ENCODE measurements at places on chromosomes 5 and 9. TPM values are rescaled to one million over a fixed set of nuclear protein-coding genes. Genes with fewer than 3 reads are reported as not detected.

SLC27A6 gene
- 28.4 TPM for total RNA-seq

HACD4 gene
- 3.0 TPM for total RNA-seq

DNA sequence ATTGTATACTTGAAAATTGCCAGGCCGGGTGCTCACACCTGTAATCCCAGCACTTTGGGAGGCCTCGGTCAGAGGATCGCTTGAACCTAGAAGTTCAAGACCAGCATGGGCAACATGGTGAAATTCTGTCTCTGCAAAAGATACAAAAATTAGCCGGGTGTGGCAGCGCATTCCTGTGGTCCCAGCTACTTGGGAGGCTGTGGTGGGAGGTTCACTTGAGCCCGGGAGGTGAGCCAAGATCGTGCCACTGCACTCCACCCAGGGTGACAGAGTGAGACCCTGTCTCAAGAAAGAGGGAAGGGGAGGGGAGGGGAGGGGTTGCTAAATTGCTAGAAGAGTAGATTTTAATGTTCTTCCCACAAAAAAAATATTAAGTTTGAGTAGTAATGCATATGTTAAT lies 53.2 kb downstream of the FNBP1 start:
- no peak for DNase-seq

DNA sequence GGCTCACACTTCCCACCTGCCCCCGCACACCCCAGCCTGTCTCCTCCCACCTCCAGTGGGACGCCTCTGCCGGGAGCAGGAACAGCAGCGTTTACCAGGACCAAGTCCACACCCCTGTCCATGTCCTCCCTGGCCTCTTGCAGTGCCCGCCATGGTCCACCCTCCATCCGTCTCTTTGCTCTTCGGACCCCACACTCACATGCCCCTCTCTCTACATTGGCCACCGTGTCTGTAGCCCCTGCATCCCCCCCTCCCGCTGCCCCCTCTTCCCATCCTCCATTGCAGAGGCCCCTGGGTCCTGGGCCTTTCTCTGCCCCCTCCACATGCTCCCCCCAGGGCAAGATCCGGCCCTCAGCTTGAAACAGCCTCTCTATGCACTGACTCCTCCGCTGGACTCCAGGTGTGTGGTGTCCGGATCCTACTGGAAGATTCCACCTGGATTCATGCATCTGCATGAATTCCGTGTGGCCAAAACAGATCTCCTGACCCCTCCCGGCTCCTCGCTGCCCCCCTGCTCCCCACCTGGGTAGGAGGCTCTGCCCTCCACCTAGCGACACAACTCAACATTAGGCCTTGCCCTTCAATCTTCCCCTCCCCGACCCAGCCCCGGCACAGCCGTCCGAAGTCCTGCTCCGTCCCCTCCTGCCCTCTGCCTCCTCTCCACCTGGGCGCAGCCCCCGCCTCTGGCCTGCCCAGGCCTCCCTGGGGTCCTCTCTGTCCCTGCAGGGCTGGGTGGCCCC lies 168.5 kb downstream of the OLFM1 start:
- DNase-seq, result no peak

CSNK1A1 gene
- total RNA-seq, result 248 TPM

DNA sequence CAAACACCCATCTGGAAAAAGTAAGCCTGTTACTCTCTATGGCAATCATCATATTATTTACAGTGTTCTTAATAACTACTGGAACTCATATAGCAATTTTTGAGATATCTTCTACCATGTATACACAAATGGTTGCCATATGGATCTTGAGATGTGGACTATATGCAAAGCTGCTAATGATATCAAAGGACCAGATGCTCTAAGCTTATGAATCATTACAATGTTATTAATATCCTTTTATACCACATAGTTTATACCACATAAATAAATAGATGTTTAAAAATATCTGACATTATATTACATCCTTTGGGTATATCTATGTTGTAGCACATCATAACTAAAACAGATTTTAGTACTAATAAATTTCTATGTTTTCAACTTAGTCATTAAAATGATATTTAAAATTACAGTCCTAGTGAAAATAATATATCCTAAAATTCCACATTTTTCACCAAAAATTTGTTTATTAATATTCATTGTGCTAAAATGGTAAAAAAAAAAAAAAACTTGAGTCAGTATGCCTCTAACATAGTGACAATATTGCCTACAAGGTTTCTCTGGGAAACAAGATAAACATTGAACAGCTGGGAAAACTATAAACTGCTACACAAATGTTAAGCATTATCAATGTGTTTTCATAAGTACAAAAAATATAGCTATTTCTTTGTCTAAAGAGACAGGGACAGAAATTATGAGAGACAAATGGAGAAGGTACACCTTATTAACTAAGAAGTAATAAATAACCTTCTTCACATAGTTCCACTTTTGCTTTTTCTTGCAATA lies 85.5 kb downstream of the DTWD2 start:
- no peak for DNase-seq

DNA sequence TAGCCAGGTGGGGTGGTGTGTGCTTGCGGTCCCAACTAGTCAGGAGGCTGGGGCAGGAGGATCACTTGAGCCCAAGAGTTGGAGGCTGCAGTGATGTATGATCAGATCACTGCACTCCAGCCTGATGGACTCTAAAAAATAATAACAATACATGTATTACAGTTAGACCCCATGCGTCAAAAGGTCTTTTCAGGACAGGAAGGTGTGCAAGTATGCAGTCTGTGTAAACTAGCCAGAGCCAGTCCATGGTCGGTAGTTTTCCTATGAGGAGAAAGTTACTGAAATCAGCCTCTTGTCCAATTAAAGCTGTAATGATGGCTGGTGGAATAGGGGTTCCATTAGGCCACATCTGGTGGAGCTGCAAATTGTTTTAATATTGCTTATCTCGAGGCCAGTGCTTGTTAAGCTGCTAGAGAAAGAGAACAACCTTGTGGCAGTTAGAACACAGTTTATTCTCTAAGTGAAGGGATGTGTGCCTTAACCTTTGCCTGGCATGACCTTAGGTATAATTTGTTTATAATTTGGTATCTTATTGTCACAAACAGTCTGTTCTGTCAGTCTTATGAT lies 1.5 kb upstream of the STOM start:
- DNase-seq, result no peak

TNC gene
- 20.1 TPM for total RNA-seq

LCP2 gene
- not detected for total RNA-seq

DNA sequence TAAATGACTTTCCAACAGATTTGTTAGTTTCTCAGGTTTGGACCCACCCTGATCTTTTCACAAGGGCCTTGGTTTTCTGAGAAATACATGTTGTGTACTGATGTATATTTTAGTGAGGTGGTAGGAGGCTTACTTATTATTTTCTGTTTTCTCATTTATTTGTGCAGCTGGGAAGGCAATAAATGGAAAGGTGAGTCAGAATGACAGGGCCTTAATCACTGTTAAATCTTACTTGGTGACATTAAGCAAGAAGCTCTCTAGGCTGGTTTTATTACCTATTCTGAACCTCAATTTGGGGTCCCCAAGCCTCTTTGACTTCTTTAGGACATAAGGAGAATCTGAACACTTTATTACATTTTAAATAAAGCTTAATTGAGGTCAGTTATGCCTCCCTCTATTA lies 214.0 kb upstream of the DAB2 start:
- DNase-seq, result no peak

SMIM15 gene
- 51.2 TPM for total RNA-seq

GRCh38 chr5:194102-194501 lies 2.8 kb downstream of the LRRC14B start:
- no peak for DNase-seq

MYOT gene
- total RNA-seq, result not detected

DNA sequence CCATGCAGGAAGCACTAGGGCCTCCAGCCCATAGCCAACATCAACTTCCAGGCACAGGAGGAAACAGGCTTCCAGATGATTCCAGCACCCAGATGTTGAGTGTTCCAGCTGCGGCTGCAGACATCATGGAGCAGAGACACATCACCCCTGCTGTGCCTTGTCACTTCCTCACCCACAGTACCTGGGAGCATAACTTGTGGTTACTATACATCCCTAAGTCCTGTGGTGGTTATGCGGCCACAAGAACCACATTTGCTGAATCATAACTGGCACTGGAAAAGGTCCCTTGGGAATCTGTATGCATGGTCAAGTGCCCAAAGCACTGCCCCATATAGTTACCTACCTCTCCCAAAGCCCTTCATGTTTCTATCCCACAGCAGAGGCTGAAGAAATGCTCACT lies 56.6 kb downstream of the WHRN start:
- no peak for DNase-seq

SPATA31A3 gene
- not detected for total RNA-seq

DNA sequence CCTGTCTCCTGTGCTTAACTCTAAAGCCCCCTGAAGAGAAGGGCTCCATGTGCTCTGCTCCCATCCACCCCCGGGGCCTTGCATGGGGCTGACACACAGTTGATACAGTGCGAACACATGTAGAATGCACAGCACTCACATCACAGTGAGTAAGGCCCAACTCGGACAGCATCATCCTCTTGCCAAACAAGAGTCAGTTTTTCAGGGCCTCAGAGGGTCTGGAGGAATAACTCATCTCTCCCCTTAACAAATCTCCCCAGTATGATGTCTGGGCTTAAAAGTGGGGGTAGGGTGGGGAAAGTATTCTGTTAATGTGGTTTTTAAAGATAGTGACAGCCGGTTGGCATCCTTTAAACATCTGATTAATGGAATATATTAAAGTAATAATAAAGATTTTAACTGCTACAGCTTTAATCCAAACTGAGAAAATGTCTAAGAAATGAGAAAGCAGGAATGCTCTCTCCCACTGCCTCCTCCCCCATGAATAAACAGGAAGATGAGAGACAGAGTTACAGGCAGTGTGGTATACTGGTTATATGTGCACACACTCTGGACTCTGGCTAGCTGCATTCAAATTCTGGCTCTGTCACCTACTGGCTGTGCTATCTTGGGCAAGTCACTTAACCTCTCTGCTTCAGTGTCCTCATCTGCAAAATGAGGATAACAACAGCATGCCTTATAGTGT lies 22.5 kb downstream of the APBA1 start:
- DNase-seq, result no peak

GRCh38 chr5:39742916-39743315 lies 318.1 kb upstream of the DAB2 start:
- no peak for DNase-seq

FOXD4L5 gene
- 0.22 TPM for total RNA-seq

- no peak for DNase-seq
Measured at GRCh38 chr5:79990205-79990597, 861 bp downstream of the MTX3 start.

GRCh38 chr5:55021821-55022220 lies 2.2 kb upstream of the GZMK start:
- DNase-seq, result no peak

PHF24 gene
- total RNA-seq, result 0.62 TPM

KIF24 gene
- total RNA-seq, result 3.9 TPM

DNA sequence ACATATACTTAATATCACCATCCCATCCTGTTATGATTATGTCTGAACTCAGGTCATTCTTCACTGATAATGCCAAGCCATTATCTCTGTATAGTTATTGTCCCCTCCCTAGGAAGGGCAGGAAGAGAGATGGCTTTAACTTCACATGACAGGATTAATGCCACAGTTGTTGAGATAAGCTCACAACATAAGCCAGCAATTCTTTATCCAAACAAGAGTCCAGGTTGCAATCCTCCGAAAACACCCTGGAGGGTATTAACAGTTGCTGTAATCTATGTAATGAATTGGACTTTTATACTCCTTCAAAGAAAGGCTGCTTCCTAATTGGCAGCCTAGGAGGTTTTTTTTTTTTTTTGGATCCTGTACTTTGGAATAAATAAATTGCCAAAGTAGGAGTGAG lies 779.4 kb downstream of the SEMA5A start:
- no peak for DNase-seq
